Upper lobe of right lung (tissue), 1 donor: ENCODE measurements at places on chromosomes 1 and 21. TPM values are rescaled to one million over a fixed set of nuclear protein-coding genes. Genes with fewer than 3 reads are reported as not detected.

- no peak for DNase-seq
- H3K4me3 ChIP-seq: no peak overlapping the region
- peaks cover 19% of the 10 kb centered on the region for H3K4me1 ChIP-seq
- H3K27ac ChIP-seq: peak overlapping the region; percentile 33
- H3K27me3 ChIP-seq: no peaks in the 10 kb centered on the region
Observed at GRCh38 chr21:37658817-37659458, 257.3 kb downstream of the KCNJ6 start.

DNA sequence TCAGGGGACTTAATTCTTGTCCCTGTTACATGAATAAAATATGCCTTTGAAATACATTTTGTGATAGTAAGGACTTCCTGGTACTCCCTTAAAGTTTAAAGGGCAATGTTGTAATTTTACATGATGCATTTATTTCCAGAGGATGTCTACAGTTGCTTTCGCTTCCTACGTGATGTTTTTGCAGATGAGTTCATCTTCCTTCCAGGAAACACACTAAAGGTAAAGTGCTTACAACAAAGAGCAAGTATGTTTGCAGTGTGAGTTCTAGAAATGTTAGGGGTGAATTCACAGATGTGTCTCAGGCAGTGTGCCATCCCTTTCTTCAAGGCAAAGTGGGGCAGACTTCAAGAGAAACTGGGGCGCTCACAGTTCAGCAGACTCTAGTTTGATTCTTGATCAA, 31.2 kb downstream of the GNPAT start:
- no peak for DNase-seq
- no peak overlapping the region for H3K4me3 ChIP-seq
- peaks cover 79% of the 10 kb centered on the region for H3K36me3 ChIP-seq
- no peak overlapping the region for H3K27ac ChIP-seq
- no peaks in the 10 kb centered on the region for H3K27me3 ChIP-seq

DNA sequence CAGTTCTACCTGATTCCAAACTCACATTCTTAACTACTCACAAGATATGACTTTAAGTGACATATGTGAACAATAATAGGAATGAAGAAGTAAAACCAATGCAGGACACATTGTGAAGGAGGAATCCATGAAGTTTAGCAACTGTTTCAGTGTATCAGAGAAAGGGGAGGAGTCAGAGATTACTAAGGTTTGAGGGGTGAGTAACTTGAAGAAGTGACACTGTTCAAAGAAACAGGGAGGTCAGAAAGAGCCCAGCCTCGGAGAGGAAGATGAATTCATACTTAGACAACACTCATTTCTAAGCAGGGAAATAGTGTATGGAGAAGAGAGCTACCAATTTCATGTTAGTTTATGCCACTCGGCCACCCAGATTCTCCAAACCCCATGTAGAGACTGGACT, 28.2 kb upstream of the RPF1 start:
- H3K4me1 ChIP-seq: no peaks in the 10 kb centered on the region
- H3K4me3 ChIP-seq: no peak overlapping the region
- H3K27ac ChIP-seq: no peak overlapping the region
- no peaks in the 10 kb centered on the region for H3K27me3 ChIP-seq
- DNase-seq: no peak

- no peak for DNase-seq
- no peaks in the 10 kb centered on the region for H3K27me3 ChIP-seq
- H3K4me3 ChIP-seq: no peak overlapping the region
- no peak overlapping the region for H3K27ac ChIP-seq
Observed at GRCh38 chr1:200634261-200635122, 13.9 kb upstream of the KIF14 start.

DNA sequence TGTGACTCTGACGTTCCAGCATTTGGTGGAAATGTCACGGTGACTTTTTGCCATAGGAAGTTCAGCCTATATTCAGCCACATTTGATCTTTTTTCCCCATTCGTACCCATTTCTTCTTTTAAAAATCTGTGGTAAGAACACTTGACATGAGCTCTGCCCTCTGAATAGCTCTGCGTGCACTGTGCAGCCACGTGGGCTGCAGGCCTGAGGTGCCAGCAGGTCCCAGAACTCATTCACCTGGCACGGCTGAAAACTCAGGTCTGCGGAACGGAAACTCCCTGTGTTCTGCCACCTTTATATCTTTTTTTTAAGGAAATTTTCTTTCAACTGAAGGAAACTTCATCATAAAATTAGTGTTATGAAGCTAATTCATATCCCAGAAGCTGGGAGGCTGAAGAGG, 28.6 kb downstream of the CEP104 start:
- no peaks in the 10 kb centered on the region for H3K4me1 ChIP-seq
- peaks cover 86% of the 10 kb centered on the region for H3K36me3 ChIP-seq
- H3K27ac ChIP-seq: no peak overlapping the region

LINGO4 gene
- 0.29 TPM for total RNA-seq

ARID1A gene
- 64.3 TPM for total RNA-seq

EDARADD gene
- 0.78 TPM for total RNA-seq

C1orf174 gene
- total RNA-seq: 19.9 TPM

MPZ gene
- 2.5 TPM for total RNA-seq

DNA sequence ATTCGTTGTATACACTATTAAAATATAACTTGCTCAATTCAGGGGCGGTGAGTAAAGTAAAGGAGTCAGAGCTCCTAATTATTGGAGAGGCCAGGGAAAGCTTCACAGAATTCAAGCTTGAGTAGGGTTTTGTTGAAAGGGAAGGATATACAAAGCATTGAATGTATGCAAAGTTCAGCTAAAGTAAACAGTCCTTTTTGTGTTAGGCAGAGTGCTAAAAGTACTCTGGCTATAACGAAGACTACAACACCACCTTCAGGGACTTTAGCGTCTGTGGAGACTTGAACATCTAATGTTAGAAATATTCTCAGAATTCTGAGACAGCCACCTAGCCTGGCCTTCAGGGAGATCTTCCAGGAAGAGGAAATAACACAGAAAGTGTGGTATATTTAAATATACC, 1.1 kb downstream of the FALEC start:
- DNase-seq: no peak
- peaks cover 8% of the 10 kb centered on the region for H3K4me1 ChIP-seq
- H3K36me3 ChIP-seq: no peaks in the 10 kb centered on the region

ESRRG gene
- total RNA-seq: 0.29 TPM

GPR52 gene
- total RNA-seq: 1.9 TPM

GRCh38 chr1:28646040-28646439, 2.4 kb upstream of the RNU11 start:
- H3K4me3 ChIP-seq: no peak overlapping the region
- H3K4me1 ChIP-seq: peaks cover 32% of the 10 kb centered on the region
- no peaks in the 10 kb centered on the region for H3K27me3 ChIP-seq
- H3K36me3 ChIP-seq: no peaks in the 10 kb centered on the region
- DNase-seq: no peak
- H3K27ac ChIP-seq: no peak overlapping the region

GRCh38 chr1:209755926-209756614, at the start of gene TRAF3IP3:
TRAF3IP3 (plus strand) TSS chr1:209756053; CDS start chr1:209760040, 3,987 bp downstream.
- no peak for DNase-seq
- peaks cover 7% of the 10 kb centered on the region for H3K4me1 ChIP-seq
- peak within 1 kb of the TSS; percentile 41 for H3K4me3 ChIP-seq
- no peaks in the 10 kb centered on the region for H3K27me3 ChIP-seq

LAMB3 gene
- 83.3 TPM for total RNA-seq

DNA sequence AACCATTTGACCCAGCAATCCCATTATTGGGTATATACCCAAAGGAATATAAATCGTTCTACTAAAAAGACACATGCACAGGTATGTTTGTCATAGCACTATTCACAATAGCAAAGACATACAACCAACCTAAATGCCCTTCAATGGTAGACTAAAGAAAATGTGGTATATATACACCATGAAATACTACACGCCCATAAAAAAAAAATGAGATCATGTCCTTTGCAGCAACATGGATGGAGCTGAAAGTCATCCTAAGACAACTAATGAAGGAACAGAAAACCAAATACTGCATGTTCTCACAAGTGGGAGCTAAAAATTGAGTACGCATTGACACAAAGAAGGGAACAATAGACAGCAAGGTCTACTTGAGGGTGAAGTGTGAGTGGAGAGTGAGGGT, 72.0 kb downstream of the EIF4G3 start:
- no peak overlapping the region for H3K4me3 ChIP-seq
- no peaks in the 10 kb centered on the region for H3K27me3 ChIP-seq
- H3K4me1 ChIP-seq: no peaks in the 10 kb centered on the region
- H3K27ac ChIP-seq: no peak overlapping the region

DNA sequence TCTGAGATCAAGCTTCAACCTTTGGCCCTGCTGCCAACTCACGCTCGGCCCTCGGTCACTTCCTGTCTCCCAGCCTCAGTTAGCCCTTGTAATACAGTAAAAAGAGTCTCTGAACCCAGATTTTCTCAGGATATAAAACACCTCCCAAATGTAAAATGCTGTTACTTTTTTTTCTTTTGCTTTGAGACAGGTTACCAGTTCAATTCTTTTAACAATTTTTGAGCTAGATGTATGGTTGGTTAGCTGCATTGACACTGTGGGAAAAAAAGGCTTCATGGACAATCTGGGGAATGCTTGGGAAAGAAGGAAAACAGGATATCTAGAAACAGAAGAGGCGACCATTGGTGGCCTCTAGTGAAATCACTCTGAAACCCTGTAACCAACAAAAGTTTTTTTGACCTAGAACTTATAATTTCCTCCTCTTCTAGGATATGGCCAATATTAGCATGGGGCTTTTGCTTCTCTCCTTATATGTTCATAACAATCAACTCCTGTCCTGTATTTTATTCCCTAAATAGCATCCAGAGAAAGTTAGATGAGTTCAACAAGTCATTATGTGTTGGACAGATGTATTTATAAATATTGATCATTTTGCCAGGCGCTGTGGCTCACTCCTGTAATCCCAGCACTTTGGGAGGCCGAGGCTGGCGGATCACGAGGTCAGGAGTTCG, 1.3 kb downstream of the CMPK1 start:
- H3K4me3 ChIP-seq: peak overlapping the region; percentile 89
- peaks cover 24% of the 10 kb centered on the region for H3K4me1 ChIP-seq
- no peak for DNase-seq

IFNLR1 gene
- 11.1 TPM for total RNA-seq

DNA sequence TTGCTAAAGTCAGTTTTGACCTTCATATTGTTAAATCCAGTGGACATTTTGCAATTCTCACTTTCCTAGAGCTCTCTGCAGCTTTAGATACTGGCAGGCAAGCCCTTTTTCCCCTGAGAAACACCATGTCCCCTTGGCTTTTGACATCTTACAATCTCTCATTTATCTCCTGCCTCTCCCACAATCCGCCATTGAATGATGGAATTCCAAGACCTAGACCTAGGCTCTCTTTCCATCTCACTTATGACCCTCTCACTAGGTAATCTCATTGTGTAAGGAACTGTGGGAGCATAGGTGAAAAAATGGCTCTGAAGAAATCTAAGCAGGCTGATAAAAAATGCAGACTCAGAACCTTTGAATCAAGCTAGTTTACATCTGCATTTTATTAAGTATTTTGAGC, 2.0 kb downstream of the KYAT3 start:
- no peak for DNase-seq
- peaks cover 11% of the 10 kb centered on the region for H3K36me3 ChIP-seq
- H3K27ac ChIP-seq: no peak overlapping the region

DNA sequence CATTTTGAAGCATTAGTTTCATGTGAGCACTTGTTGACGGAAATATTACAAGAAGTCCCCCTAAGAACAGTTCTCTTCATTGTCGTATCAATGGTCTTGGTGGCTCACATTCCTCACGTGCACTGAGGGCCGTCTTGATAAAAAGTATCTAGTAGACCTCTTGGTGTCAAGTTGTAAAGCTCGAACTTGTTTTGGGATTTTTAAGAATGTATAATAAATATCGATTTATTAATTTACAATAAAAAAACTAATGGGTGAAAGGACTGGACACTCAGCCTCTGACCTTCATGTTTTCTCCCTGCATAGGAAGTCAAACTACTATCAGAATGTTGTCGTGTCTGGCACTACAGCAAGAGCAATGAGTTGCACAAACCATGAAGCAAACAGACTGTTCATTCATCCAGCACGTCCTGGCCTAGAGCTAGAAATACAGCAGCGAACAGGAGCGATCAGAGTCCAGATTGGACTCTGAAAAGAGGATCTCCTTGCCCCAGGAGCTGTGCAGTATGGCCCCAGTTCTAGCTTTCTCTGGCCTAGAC, 319.2 kb downstream of the SMYD3 start:
- no peak overlapping the region for H3K4me3 ChIP-seq
- no peak overlapping the region for H3K27ac ChIP-seq
- no peaks in the 10 kb centered on the region for H3K36me3 ChIP-seq
- DNase-seq: no peak
